ENCODE measurements at places on chromosomes 13 and 19.

DNA sequence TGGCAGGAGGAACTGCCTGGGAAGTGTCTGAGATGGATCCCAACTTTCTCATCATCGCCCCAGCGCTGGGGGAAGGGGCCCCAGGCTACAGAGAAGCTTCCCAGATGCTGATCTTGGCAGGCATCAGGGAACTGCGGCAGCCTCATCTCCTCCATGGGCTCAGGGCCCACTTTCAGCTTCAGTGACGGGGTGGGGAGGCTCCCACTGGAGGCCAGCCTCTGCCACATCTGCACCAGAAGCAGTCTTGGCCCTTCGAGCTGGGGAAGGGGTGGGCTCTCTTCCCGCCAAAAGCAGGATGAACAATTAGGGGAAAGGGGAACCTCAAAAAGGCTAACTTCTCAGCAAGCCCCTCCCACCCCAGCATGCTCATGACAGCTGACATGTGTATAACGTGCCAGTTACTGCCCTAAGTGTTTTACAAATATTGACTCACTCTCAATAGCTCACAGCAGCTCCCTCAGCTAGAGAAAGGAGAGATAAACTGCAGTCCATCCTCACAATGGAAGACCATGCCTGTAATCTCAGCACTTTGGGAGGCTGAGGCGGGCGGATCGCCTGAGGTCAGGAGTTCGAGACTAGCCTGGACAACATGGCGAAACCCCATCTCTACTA, 7.1 kb upstream of the S1PR2 start:
- no peak for DNase-seq

GRCh38 chr13:59458908-59459579, 704.7 kb downstream of the DIAPH3 start:
- DNase-seq: no peak

DNA sequence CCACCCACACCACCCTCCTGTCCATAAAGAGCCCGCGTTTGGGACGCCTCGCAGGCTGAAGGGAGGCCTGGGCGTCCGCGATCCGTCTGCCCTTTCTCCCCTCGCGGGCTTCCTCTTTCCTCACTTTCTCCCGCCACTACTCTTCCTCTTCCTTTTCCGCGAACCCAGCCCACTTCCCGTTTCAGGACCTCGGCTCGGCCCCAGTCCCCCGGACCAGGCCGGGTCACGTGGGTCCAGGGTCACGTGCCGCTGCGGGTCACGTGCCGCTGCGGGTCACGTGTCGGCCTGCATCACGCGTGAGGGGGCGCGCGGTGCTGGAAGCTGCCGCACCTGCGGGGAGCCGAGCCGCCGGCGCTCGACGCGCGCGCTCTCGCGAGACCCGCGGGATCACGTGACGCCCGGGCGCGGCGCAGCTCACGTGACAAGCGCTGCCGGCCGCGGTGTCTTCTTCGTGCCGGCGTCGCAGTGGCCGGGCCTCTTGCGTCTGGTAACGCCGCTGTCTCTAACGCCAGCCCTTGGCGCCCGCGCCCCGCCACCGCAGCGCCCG, at the start of gene LAMP1:
Gene LAMP1 (plus strand): TSS at position 417 of the 547 bp plus-strand sequence. CDS start 196 bp downstream, outside the sequence.
- DNase-seq: peak; percentile 98

GRCh38 chr19:1074544-1075283, 7.7 kb downstream of the ARHGAP45 start:
- peak; percentile 94 for DNase-seq

GRCh38 chr19:54427586-54427985, 12.3 kb downstream of the TTYH1 start:
- no peak for DNase-seq

GRCh38 chr19:55620410-55621204, 3.8 kb downstream of the ZNF784 start:
- peak; percentile 32 for DNase-seq

DNA sequence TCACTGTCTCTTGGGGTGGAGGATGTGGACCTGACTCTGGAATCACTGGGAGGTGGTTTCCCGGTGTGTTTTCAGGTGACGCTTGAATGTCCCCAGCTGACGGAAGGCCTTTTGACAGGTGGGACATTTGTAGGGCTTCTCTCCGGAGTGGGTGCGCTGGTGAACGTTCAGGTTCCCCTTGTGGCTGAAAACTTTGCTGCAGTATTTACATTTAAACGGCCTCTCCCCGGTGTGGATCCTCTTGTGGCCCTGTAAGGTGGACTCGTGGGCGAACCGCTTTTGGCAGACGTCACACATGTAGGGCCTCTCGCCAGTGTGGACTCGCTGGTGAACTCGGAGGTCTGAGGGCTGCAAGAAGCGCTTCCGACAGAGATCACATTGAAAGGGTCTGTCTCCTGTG, 7.8 kb downstream of the ZSCAN5B start:
- DNase-seq: no peak

DNA sequence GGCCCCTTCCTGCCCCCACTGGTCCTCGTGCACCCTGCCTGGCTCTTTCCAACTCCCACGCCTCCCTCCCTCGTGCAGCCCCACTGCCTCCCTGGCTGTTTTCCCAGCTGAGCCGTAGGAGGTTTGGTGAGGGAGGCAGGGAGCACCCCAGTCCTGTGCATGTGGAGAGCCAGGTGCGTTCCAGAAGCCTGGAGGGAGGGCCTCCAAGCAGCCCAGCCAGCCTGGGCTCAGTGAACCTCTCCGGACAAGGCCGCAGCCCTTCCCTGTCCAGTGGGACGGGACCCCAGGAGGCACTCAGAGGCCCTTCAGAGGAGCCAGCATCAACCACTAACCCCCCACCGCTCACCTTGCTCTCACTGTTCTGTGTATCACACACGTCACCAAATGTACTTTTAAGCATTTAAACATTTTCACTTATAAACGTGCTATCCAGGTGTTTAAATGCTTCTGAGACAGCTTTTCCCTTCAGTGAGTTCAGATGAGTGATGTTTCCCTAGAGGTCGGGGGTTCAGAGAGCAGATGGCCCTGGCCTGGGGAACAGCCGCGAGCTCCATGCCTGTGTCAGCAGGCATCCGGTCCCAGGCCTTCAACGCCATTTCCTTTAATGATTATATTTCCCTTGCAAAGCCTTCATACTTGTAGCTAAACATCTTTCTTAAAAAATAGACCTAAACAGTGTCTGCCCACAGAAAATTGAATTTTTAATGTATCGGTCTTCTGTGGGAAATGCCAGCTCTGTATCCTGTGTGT, 122.6 kb downstream of the ATP11A start:
- DNase-seq: no peak

GRCh38 chr19:9878511-9879196, 43.5 kb downstream of the PIN1 start:
- DNase-seq: no peak

DNA sequence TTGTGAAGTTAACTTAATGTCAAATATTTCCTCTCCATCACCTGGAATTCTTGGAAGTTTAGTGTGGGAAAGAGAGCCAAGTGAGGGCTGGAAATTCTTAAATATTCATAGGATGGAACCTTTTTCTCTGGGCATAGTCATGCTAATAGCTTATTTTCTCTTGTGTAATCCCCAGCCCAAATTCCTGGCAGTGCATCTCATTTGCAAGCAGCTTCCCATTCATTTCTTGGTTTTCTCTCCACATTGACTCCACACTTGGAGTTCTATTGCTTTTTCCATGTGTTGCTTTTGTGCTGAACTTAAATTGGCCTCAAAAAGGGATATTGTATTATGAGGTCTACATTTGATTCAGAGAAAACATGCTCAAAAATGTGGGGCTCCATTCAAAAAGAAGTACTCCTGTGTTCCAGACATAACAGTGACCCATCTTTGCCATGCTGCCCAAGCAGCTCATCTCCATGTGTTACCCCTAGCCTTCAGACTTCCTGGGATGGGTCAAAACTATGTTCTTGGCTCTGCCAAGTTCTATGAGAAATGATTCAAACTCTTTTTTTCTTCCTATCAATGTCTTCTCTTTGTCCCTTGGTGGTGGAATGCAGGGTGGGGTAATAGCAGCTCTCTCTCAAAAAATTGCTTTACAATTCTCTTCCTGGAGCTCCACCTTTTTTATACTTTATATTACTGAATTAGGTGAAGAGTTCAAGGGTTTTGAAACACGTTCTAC, 2471.5 kb downstream of the PCDH9 start:
- DNase-seq: no peak

DNA sequence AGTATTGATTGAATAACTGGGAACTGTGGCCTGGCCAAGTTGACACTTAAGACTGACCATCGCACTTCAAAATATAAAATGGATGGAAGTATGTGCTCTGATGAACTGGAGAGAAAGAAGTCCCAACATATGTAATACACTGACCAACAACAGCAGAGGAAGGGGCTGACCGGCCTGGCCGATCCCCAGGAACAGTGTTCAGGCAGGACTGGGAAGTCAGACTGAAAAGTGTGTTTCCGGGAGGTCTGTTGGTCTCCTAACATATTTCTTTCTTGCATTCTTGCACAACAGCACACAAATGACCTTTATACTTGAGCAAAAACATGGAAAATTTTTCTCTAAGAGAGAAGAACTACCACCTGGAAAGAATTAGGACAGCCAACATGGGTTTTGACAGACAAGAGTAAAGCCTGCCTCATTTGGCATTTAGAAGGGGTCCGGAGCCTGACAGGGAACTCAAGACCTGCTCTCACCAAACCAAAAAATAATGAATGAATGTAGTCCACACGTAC, 297.8 kb downstream of the OXGR1 start:
- DNase-seq: no peak

- no peak for DNase-seq
Measured at GRCh38 chr13:59304596-59304995, 859.1 kb downstream of the DIAPH3 start.

DNA sequence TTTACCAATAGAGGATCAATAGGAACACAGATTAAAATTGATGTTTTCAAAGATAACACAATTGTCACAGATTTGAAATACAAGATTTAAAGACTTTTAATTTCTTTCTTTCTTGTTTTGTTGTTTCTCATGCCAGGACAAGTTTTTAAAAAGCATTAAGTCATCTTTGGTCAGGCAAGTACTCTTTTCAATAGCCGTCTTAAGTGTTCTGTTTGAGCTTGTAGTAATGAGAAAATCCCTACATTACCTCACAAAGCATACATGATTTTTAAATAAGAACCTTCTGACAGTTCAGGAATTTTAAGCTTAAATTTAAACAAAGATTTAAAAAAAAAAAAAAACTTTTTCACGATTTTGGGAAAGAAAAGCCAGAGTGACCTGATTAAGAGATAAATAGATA, 216.3 kb upstream of the PRR20A start:
- DNase-seq: no peak

DNA sequence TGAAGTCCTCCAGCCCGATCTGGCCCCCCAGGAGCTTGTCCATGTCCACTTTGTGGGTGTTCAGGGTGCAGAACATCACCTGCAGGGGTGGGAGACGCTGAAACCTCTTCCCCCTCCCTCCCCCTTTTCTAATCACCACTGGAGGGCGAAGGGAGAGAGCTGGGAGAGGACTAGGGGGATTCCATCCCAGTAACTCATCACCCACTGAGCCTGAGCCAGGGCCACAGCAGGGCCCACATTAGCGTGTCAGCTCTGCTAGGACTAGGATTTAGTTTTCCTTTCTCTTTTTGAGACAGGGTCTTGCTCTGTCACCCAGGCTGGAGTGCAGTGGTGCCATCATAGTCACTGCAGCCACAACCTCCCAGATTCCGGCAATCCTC, 5.5 kb upstream of the PTGER1 start:
- DNase-seq: no peak

- DNase-seq: no peak
Measured at GRCh38 chr19:28403690-28404089, 809.3 kb downstream of the UQCRFS1 start.

GRCh38 chr13:31944262-31945160, 87.1 kb upstream of the FRY start:
- no peak for DNase-seq

GRCh38 chr13:42071672-42072419, 23.4 kb downstream of the DGKH start:
- no peak for DNase-seq

DNA sequence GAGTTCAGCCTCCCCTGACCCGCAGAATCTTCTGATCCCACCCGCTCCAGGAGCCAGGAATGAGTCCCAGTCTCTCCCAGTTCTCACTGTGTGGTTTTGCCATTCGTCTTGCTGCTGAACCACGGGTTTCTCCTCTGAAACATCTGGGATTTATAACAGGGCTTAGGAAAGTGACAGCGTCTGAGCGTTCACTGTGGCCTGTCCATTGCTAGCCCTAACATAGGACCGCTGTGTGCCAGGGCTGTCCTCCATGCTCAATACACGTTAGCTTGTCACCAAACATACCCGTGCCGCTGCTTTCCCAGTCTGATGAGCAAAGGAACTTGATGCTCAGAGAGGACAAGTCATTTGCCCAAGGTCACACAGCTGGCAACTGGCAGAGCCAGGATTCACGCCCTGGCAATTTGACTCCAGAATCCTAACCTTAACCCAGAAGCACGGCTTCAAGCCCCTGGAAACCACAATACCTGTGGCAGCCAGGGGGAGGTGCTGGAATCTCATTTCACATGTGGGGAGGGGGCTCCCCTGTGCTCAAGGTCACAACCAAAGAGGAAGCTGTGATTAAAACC, 1.1 kb upstream of the APOE start:
- no peak for DNase-seq

- no peak for DNase-seq
Measured at GRCh38 chr19:35088131-35088913, 27.3 kb upstream of the FXYD3 start.

GRCh38 chr19:55079400-55080038, 3.9 kb downstream of the EPS8L1 start:
- DNase-seq: no peak

GRCh38 chr19:46288896-46289588, 7.8 kb upstream of the HIF3A start:
- no peak for DNase-seq

All from CD4-positive, alpha-beta T cell treated with Interleukin-10 for 1 hour (primary cell).